NCI-H1105 (cell line): ENCODE measurements at places on chromosomes 1 and 21.

DNA sequence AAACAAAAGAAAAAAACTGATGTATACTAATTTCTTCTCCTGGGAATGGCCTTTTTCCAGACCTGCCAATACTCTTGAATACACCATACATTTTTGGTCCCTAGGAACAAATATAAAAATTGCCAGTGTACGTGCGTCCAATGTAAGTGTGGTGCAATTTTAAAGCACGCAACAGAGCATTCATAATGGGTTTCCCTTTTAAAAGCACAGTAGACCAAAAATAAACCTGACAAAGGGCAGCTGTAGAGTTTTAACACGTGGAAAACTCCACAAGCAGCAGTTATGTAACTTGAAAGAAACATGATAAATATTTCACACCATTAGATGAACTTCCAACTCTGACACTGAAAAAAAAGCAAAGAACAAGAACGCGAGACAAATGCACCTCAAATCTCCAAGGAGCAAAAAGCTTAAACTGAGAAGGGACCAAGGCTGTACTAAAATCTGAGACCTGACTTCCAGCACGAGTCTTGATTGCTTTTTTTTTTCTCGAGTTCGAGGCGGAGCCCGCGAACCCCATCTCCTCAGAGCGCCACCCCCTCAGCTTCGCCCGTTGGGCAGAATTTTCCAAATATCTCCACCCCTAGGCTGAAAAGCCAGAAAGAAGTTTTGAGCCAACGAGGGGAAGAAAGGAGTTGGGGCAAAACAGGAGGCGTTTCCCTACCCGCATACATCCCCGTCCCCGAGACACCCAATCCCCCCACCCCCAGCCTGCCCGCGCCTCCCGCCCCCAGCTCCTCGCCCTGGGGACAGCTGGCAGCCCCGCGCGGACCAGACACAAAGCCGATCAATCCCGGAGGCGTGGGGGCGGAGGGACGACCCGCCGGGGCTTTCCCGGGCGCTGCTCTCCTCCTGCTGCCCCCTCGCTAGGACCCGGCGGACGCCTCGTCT lies at the start of gene JAM2:
Gene JAM2, plus strand, starts transcription at position 599 of the 891 bp plus-strand sequence. CDS start 564 bp downstream, outside the sequence.
- peak; percentile 26 for DNase-seq

- DNase-seq = no peak
Observed at GRCh38 chr21:21460979-21461378, 462.8 kb downstream of the NCAM2 start.

DNA sequence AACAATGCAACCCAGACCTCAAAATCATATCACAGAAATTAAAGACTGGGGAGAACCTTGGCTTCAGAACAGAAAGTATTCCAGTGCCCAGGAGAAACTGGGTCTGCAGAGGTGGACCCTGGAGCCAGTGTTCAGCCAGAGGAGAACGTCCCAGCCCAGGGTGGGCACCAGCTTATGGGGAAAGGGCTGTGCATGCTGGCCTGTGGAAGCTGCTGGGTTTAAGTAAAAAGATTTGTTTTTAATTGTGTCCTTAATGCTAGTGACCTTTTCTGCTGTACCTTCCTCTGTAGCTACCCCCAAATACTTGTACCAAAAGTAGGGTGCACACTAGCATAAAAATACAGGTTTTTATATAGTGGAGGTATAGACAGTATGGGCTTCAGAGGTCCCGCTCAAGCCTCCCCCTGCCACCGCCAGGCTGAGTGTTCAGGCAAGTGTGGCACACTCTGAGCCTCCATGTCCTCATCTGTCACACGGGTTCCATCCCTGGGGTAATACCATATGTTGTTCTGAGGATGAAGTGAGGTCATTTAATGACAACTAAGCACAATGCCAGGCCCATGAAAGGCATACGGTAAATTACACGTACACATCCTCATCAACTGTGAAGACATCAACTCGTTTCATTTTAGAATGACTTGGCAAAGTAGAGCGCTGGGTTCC lies 47.0 kb downstream of the SLC37A1 start:
- DNase-seq = no peak

GRCh38 chr1:23423415-23424292 lies 894 bp downstream of the TCEA3 start:
- DNase-seq = peak; percentile 37

DNA sequence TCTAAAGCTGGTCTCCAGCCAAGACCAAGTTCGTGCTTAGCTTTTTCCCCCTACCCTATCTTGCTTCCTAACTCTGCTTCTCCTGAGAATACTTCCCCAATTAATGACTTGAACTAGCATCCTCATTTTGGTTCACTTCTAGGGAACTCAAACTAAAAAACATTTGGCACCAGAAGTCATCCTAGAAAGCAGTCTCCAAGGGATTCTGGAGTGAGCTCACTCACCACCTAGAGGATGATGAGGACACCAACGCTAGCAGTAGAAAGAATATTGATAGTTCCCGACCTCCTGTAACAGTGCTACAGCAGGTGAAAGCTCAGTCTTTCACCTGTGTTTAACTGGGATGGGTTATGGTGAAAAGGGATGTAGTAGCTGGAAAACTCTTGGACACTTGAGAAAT lies 4.7 kb upstream of the PSMB2 start:
- DNase-seq = no peak
